GM20000 (cell line): ENCODE measurements at places on chromosomes 11 and 22.
A peak's percentile ranks its signal among the peaks of the same experiment; 100 is the strongest.

DNA sequence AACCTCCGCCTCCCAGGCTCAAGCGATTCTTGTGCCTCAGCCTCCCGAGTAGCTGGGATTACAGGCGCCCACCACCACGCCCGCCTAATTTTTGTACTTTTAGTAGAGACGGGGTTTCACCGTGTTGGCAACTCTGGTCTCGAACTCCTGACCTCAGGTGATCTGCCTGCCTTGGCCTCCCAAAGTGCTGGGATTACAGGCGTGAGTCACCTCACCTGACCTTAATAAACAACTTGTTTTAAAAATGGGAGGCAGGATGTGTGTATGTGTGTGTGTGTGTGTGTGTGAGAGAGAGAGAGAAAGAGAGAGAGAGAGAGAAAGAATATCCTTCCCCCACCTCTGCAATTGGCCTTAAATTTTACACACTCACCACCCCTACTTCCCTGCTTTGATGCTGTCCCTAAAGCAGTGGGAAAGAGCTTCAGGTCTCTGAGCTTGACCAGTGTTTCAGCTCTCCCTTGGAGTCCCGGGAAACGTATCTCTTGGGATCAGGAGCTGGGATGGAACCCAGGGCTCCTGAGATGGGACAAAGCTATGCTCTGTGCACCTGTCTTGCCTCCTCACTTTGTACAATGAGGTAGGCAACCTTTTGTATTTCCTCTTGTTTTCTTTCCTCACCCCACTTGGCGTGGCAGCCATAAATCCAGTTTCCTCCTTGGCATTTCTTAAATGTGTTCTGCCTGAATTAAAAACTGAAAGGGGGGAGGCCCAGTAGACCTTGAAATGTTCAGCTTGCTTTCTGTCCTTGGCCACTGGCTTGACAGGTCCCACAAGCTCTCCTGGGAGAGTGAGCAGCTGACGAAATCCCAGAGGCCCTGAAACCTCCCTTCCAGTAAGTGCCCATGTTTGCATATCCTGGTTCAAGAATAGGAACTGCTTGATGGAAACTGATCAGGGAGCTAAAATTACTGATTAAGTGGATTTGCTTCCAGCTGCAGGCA, 17.8 kb upstream of the XBP1 start:
- DNase-seq = no peak

- DNase-seq = no peak
These were observed 53.1 kb downstream of the SLC22A12 start for GRCh38 chr11:64643920-64644646.

DNA sequence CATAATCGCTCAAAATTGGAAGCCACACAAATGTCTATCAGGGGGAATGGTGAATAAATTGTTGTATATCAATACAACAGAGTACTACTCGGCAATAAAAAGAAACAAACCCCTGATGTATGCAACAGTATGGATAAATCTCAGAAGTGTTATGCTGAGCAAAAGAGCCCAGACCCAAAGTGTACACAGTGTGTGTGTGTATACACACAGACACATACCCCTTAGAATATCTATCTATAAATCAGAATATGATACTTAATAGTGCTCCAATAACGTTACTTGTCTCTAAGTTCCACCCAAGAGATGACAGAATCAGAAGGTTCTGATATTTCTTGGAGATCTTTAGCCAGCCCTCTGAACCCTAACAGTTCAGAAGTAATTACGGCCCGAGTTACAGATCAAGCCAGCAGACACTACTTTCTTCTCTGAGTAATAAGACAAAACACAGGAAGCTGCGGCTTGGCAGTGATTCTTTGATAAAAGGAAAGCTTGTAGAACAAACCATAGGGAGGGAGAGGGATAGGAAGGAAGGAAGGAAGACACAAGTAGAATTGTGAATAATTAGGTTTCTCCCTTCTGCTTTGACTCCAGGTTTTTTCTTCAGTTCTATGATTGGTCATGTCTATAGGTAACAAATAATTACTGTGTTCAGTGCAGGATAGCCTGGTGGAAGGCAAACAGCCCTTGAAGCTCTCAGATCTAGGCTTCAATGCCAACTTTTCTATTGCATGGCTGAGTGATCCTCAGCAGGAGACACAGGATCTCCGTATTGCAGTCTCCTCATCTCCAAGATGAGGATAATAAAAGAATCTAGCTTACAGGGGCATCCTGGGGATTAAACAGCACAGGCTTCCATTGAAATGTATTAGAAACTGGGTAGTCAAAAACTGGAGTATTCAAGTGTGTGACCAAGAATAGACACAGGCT, 75.6 kb upstream of the TEAD1 start:
- no peak for DNase-seq

GRCh38 chr11:70743941-70744351, 345.6 kb downstream of the CTTN start:
- no peak for DNase-seq

- DNase-seq = no peak
These were observed 31.2 kb downstream of the KCNJ4 start for GRCh38 chr22:38423512-38424503.

DNA sequence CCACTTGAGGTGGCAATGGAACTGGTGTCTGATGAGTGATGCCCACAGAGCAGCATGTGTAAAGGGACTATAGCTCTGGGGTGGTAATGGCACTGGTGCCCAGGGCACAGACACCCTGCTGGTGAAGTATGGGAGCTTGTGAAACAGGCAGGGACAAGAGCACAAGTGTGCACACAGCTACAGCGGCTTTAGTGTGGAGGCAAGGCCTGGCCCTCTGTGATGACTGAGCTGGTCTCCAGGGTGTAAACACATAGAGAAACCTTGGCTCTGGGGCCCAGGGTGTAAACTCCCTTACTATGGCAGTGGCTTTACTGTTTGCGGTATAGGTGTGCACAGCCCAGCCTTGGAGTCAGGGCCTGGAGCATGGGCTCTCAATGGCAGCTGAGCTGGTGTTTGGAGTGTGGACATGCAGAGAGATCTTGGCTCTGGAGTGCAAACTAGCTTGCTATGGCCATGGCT, 46.3 kb downstream of the BIRC2 start:
- no peak for DNase-seq

DNA sequence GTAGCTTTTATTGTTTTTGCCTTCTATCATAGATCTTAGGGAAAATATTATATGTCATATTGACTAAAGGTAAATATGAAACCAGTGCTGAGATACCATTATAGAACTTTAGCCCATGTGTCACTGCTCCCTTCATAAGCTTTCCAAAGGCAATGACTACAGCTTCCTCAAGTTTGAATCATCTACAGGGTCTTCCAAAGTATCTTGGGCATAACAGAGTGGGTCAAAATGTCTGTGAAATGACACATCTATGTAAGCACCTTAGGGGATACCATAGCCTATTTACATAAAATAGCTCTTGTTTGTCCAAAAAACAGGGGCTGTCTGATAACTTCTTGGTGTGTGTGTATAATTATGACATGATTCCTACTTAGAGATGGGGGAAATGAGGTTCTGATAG, 52.5 kb downstream of the RELT start:
- no peak for DNase-seq

DNA sequence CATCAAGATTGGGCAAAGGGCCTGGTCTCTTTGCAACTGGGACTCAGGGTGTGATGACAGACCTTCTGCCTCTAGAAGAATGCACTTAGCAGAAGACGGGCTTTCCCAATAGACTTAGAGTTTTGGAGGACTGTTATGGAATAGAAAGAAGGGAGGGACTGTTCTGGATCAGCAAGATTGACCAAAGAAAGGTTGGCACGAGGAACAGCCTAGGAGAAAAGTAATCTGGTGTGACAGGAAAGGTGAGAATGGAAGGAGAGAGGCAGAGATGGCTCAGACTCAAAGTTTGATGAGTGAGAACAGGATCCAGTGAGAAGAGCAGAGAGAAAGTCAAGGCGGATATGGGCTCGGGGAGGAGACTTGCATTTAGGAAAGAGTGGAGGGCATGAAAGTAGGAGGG, 23.0 kb upstream of the TMEM45B start:
- DNase-seq = no peak

DNA sequence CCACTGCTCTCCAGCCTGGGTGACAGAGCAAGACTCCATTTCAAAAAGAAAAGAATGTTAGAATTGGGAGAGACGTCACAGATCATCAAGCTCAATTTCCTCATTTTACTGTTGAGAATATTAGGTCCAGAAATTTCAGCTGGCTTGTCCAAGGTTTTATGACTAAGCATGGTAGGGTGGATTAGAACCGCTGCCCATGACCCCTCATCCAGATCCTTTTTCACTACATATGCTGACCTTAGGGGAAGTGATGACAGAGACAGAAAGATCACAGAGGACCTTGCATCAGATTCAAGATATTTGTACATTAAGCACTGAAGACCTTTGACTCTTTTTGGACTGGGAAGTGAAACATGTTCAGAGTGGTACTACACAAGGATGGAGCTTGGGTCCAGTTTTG, 134.5 kb downstream of the ADAMTS15 start:
- no peak for DNase-seq

- no peak for DNase-seq
These were observed 10.9 kb downstream of the CHADL start for GRCh38 chr22:41229730-41230400.

DNA sequence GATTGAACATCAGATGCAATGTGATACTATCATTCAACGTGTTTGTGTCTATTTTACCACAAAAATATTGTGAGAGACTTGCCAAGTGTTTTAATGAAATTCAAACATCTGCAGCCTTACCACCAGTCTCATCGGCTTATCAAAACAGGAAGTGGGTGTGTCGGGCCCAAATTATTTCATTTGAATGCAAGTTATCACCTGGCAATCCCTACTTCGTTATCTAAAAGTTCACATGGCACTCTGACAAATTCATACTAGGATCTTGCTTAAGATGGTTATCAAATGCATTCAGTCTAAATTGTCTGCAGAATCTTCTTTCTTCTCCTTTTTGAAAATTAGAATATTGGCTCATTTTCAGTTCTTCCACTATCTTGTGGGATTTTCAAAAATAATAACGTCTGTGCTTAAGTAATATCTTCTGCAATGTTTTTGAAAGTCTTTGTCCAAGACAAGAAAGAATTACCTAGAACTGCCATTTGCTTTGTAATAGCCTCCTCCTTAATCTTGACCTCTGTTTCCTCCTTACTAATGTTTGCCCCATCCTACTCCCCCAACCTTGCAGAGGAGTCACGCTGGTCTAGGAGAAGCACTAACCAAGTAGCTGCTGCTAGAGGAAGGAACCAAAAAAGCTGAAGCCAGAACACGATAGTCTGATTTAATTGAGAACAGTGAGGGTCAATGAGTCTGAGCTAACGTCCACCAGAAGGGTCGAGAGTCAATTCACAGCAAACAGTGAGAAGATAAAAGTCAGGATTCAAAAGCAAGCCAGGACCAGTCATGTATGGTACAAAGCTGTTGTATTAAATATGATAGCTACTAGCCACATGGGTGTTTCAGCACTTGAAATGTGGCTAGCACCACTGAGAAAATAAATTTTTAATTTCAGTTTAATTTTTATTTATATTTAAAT, 10.2 kb upstream of the BIRC3 start:
- DNase-seq = no peak

DNA sequence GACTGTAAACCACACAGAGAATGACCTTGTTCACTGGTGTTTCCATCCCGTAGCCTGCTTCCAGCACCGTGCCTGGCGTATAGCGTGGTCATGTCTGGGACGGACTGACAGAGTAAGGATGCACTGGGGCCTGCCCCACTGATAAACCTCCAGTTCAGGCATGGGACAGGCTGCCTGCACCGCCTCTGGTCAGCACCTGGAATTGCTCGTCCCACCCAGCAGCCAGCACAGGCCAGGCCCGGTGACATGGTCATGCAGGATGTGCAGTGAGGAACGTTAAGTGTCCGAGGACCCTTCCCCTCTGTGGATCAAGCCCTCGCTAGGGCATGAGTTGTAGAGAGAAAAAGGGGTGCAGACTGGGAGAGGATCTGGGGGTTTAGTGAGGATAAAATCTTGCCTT, 44.8 kb downstream of the LMO1 start:
- no peak for DNase-seq

- peak; percentile 60 for DNase-seq
These were observed 29.0 kb upstream of the NAP1L4 start for GRCh38 chr11:3021125-3021524.
